ENCODE measurements at places on chromosomes 3 and 15.

DNA sequence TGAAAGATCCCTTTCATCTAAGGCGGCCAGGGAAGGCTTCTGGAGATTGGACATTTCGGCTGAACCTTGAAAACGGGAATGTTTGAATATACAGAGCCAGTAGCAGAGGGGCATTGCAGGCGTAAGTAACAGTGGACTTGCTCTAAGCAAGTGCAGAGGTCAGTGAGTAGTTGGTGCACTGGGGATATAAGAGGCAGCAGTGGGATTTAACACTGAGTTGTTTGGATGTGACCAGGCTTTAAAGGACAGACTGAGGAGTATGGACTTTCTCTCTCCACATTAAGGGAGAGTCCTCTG is 1.3 kb downstream of the ARNT2 start:
- DNase-seq: no peak

GRCh38 chr15:70237626-70238025 is 139.9 kb upstream of the TLE3 start:
- DNase-seq: no peak

- DNase-seq: no peak
Measured at GRCh38 chr15:31293655-31294054, 33.0 kb upstream of the KLF13 start.

DNA sequence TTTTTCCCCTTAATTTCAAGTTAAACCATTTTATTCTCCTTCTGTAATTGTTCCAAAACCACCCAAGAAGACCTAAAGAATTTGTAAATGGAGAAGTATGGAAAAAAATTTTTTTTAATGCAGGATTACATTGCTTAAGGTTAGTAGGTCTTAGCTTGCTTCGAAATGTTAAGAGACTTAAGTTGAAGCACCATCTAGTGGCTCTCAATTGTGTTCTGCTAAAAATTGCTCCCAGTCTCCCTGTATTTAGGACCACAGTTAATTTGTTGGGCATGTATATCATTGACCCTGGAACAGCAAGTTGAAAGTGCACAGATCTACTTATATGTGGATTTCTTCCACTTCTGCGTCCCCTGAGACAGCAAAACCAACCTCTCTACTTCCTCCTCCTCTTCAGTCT is 32.4 kb downstream of the CD200R1L start:
- no peak for DNase-seq

GRCh38 chr3:35677797-35678196 is 38.5 kb downstream of the ARPP21 start:
- no peak for DNase-seq

GRCh38 chr15:33451385-33451784 is 140.6 kb downstream of the RYR3 start:
- DNase-seq: no peak

- DNase-seq: no peak
Measured at GRCh38 chr3:197583371-197583770, 27.6 kb upstream of the BDH1 start.

DNA sequence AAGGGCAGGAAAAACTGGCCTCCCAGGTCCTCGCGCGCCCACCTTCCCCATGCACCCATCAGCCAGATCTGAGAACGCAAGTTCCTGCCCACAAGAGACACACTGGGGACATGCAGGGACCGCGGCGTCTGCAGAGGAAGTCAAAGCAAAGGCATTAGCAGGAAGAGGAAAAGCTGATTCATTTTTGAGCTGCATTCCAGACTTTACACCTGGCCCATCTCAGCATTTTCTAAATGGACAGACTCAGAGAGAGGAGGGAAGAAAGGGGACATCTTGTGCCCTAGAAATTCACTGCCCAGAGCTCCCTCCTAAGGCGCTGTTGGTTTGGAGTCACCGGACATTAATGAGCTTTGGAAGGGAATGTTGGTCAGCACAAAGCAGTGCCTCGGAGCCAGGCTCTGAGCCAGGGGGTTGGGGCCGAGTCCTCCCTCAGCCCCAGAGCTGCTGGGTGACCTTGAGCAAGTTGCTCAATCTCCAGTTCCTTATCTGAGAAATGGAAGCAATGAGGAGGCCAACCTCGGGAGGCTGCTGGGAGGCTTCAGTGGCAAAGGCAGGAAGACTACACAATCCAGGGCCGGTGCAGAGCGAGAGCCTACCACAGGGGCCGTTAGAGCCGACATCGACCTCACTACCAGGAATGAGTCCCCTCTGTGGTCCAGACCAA is 150.5 kb upstream of the IQSEC1 start:
- no peak for DNase-seq

DNA sequence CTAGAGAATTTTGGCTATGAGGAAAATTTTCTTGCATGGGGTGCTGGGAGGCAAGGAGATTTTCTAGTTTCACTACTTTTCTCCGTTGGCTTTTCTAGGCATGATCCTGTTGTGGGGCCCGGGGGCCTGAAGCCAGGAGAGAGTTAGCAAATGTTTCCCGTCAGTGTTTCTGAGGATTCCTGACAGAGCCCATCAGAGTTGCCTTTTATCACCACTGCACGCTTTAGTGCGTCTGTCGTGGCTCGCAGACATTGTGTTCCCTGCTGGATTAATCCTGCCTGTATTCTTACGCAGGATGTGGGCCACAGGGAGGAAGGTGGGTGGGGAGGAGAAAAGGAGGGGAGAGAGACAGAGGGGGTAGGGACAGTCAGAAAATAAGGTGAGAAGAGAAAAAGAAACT is 18.1 kb upstream of the BOC start:
- no peak for DNase-seq

DNA sequence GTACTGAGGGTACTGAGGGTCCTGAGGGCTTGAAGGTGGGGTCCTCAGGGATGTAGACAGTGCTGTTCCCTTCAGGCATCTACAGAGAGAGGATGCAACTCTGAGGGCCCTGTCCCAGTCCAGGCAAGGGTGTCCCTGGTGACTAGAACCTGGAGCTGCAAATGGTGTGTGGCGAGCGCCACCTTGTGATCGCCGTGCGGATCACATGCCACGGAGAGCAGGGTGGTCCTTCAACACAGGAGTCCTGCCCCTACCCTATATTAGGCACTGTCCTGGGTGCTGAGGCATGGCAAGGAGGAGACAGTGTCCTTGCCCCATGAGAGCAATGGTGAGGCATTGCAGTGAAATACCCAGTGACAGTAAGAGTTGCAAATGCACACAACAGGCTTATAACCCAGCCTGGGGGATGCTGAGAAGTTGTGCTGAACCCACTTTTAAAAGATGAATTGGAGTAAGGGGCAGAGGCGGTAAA is 23.6 kb downstream of the RHCG start:
- DNase-seq: peak; percentile 5

GRCh38 chr3:29128001-29128400 is 152.9 kb upstream of the RBMS3 start:
- no peak for DNase-seq

DNA sequence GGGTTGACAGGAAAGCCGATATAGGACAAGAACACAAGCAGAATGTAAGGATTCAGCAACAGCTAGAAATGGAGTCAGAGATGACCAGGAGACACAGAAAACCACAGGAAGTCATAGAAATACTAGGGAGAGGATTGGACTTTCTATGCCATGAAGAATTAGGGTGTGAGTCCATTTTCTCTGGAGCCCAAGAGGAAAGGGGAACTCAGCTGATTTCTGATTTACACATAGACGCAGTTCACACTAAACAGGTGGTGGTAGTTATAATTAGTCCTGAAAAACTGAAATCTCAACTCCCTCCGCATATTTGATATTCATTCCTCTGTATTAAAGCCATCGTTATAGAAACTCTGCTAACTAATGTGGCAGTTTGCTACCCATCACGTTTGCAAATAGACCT is 292.7 kb upstream of the STT3B start:
- DNase-seq: no peak

- DNase-seq: no peak
Measured at GRCh38 chr15:73942751-73943270, 16.5 kb downstream of the LOXL1 start.

DNA sequence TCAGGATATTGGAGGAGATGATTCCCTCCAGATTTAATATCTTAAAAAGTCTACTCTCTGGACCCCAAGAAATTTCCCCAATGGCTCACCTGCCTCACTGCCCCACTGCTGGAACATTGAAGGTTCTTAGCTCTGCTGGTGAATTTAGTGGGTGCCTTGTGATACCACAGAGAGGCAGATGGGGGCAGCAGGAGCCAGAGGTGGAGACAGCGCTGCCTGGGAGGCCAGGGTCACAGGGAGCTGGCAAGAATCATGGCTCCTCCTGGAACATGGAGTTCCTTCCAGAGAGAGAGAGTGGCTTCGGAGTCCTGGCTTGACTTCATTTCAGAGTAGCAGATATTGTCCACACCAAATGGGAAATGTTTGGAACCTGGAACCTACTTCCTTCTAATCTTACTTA is 263.5 kb upstream of the CFAP20DC start:
- peak; percentile 38 for DNase-seq

DNA sequence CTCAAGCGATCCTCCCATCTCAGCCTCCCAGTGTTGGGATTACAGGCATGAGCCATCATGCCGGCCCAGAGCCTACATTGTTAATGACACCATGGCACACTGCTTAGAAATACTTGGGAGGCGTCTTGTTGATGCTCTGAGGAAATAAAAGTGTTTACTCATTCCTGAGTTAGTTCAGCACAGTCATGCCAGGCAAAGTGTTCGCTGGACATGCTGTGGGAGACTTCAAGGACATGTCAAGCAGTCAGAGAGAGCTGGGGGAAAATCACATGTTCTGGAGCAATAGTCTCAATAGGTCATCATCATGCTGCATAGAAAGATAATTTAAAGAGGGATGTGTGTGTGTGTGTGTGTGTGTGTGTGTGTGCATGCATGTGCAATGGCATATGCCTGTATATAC is 37.5 kb downstream of the TTC23 start:
- DNase-seq: no peak

- no peak for DNase-seq
Measured at GRCh38 chr15:80188251-80188650, 35.5 kb downstream of the FAH start.

DNA sequence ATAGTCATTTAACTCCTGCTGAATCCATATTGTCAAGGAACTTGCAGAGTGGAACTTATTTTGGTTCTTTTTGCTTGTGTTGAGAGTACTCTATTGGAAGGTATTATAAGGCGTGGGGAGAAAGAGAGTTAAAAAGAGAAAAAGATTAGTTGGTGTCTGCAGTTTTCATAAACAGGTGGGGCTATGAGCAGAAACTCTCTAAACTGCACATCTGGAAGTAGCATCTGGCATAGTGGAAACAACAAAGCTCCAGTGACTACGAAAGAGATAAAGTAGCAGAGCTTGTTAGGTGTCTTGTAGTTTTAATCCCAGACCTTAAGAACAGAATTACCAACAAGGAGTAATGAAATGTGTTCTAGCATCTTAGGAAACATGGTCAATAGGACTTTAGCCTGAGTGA is 148.8 kb upstream of the SGO1 start:
- DNase-seq: no peak

- DNase-seq: peak; percentile 2
Measured at GRCh38 chr15:84914909-84915605, 30.6 kb downstream of the SLC28A1 start.

- DNase-seq: no peak
Measured at GRCh38 chr3:9691636-9692035, 12.0 kb upstream of the CPNE9 start.

GRCh38 chr3:133662278-133662651 is 524 bp upstream of the TOPBP1 start:
- DNase-seq: peak; percentile 19

GRCh38 chr3:128503751-128504532 is 10.9 kb upstream of the GATA2 start:
- no peak for DNase-seq

GRCh38 chr15:77904436-77904821 is 173.1 kb downstream of the TBC1D2B start:
- no peak for DNase-seq

- peak; percentile 62 for DNase-seq
Measured at GRCh38 chr3:14425581-14426304, 23.3 kb downstream of the SLC6A6 start.

- no peak for DNase-seq
Measured at GRCh38 chr3:126212620-126213378, 32.4 kb upstream of the ALDH1L1 start.

- DNase-seq: no peak
Measured at GRCh38 chr3:54865316-54865715, 62.5 kb downstream of the LRTM1 start.

- no peak for DNase-seq
Measured at GRCh38 chr3:37143821-37144220, 30.6 kb downstream of the LRRFIP2 start.

DNA sequence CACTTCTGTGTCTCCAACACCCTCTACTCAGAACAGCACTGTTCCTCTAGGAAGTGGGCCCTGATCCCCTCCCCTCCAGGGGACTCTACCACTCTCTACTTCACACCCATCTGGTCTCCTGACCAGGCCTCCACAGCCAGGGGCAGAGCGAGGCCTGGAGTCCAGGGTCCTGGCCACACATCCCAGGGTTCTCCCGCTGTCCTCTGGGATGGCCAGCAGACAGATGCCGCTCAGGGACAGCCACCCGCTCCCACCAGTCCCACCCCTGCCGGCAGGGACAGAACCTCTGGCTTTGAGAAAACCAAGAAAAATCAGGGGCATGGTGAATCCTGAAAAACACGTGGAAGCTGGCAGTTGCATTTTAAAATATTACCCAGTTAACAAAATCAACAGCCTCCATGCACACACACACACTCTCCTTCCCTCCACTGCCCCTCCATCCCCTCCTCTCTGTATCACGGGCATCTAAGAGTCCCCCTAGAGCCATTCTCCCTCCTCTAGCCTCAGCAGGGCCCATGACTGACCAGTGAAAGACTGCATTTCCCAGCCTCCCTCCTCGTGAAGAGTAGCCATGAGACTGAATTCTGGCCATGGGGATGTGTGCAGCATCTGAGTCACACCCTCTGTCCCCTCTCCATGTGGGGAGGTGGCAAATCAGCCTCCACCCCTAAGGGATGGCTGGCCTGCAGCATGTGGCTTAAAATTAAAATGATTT is 32.1 kb upstream of the IQSEC1 start:
- no peak for DNase-seq

DNA sequence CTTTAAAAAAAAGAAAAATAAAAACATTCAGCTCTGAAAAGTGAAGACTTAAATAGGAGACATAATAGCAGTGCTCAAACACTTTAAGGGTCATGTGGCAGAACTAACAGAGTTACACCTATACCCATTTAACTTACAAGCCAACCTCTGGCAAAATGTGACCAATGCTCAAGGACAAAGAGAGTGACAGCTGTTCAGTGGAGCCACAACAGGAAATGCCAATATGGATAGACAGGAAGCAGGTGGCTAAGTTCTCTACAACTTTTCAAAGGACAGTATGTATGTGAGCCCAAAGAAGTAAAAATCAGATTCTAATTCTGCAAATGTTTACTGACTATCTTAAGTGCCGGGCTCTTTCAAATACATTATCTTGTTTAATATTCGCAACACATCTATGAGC is 3.4 kb downstream of the TMCC1 start:
- no peak for DNase-seq

- DNase-seq: no peak
Measured at GRCh38 chr15:78243491-78243941, 9.2 kb upstream of the ACSBG1 start.

- DNase-seq: no peak
Measured at GRCh38 chr15:84859144-84859543, 25.3 kb upstream of the SLC28A1 start.

- DNase-seq: no peak
Measured at GRCh38 chr15:66997212-66997611, 68.2 kb upstream of the SMAD3 start.

GRCh38 chr15:74626752-74627692 is 11.4 kb downstream of the CLK3 start:
- no peak for DNase-seq

All from CD4-positive, alpha-beta T cell treated with Interleukin-2 at 100 ng/mL for 4 hours (primary cell).